Stimulated activated CD4-positive, alpha-beta T cell treated with anti-CD3 and anti-CD28 coated beads, Interleukin-12 subunit alpha, Interleukin-12 subunit beta, amount 100 ng/mL, for 24 hours (primary cell): ENCODE measurements at places on chromosomes 7 and 10.

GRCh38 chr10:90751107-90751997 lies 106.5 kb downstream of the HTR7 start:
- peak; percentile 5 for DNase-seq

GRCh38 chr7:85065306-85065705 lies 121.5 kb downstream of the SEMA3D start:
- no peak for DNase-seq

- no peak for DNase-seq
Observed at GRCh38 chr7:191105-191980, 1.0 kb upstream of the FAM20C start.

DNA sequence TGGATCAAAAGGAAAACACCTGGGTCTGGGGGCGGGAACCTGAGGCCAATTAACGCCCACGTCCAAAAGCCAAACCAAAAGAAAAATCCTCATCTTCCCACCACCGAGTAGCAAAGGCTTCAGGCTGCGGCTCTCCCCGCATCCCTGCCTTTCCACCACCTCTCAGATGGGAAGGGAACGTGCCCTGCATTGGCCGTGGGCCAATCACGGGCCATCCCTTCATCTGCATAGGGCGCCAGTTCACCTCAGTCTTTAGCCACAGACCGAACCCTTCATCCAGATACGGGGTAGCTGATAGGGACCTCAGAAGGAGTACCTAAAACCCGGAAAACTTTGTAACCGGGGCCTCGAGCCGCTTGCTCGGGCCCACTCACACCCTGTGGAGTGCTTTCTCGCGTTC lies 626 bp downstream of the PRPF18 start:
- no peak for DNase-seq

DNA sequence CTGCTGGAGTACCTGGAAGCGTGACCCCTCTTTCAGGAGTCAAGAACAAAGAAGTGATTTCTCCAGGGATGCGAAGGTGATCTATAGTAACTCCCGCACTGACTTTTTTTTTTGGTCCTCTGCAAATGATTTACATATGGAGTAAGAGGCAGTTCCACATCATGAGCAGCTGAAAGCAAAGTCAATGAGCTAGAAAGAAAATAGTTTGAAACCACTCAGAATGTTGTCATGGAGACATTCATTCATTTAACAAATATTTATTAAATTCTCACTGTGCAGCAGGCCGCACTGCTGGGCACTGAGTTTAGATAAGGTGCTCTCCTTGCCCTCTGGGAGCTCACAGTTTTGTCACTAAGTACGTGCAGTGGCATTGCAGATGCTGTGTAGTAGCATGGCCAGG lies 206.7 kb downstream of the CAMK1D start:
- no peak for DNase-seq

DNA sequence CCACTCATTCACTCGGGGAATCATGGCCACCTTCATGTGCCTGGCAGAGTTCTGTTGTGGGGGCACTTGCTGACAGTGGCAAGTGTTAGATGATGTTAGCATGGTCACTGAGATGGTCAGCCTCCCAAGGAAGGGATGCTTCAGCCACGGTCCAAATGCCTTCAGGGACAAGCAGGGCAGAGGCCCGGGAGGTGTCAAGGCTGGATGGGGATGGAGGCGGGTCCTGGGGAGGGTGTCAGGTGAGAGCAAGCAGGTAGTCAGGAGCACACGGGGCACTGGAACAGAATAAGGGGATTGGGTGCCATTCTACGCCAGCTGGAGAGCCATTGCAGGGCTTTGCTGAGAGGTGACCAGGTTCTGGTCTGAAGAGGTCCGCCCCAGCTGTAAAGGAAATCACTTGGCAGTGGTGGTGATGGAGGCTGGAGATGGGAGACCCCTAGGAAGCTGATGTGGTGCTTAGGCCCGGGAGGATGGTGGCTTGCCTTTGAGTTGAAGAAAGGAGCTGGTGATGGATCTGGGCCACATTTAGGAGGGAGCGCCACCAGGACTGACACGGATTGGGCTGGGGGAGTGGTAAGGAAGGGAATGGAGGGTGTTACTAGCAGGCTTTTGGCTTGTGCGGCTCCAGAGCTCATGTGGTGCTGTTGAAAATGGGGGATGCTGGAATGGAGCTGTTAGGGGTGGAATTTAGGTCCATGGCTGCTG lies 24.1 kb downstream of the AGAP3 start:
- no peak for DNase-seq

GRCh38 chr10:130135676-130136225 lies 440 bp upstream of the GLRX3 start:
- DNase-seq: no peak

GRCh38 chr7:43735802-43736603 lies 6.7 kb upstream of the COA1 start:
- DNase-seq: peak; percentile 37

- DNase-seq: no peak
Observed at GRCh38 chr10:16393271-16393858, 43.4 kb upstream of the PTER start.

GRCh38 chr10:72126184-72126871 lies 38.0 kb upstream of the SPOCK2 start:
- no peak for DNase-seq

DNA sequence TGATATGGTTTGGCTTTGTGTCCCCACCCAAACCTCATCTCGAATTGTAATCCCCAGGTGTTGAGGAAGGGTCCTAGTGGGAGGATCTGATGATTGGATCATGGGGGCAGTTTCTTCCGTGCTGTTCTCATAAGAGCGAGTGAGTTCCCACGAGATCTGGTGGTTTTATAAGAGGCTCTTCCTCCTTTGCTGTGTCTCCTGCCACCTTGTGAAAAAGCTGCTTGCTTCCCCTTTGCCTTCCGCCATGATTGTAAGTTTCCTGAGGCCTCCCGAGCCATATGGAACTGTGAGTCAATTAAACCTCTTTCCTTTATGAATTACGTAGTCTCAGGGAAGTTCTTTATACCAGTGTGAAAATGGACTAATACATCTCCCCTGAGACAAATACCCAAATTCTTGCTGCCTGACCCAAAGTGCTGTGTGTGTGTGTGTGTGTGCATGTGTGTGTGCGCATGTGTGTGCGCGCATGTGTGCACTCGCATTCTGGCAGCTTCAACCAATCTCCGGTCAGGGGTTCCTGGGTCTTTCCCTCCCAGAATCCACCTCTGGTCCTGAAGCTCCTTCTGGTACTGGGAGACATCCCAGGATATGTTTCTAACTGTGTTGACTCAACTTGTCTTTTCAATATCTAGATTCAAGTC lies 98.1 kb upstream of the LRRC4 start:
- no peak for DNase-seq

GRCh38 chr7:98996150-98996552 lies 117.8 kb downstream of the TRRAP start:
- no peak for DNase-seq

- no peak for DNase-seq
Observed at GRCh38 chr10:88233870-88234269, 349.2 kb downstream of the RNLS start.

- no peak for DNase-seq
Observed at GRCh38 chr7:137538361-137538762, 194.8 kb upstream of the PTN start.

GRCh38 chr7:28078036-28078901 lies 102.3 kb downstream of the JAZF1 start:
- peak; percentile 39 for DNase-seq

DNA sequence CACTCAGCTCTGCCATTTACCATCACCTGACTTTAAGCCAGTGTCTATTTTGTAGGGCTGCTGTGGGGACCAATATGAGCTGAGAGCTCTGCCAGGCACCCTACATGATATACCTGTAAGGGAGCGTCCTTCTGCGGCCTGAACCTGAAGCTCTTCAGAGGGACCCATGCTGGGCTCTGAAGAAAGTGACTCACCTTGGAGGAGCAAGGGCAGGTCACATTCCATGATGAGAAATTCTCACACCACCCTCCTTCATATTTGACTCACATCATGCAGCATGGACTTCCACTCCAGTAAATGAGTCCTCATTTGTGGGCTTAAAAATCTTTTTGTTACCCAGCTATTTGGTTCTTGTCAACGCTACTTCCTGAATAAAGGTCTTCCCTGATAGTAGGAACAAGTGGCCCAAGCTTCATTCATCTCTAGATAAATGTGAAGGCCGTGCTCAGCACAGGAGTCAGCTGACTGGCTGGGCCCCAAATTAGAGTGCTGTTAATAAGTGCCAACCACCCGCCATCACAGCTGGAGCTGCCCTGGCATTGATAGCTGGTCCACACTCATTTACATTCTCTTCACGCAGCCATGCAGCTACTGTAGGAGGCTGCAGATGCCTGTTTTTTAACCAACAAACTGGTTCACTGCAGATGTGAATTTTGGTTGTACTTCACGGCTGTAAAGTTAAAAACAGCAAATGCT lies 78.4 kb downstream of the RNF216 start:
- DNase-seq: no peak

- DNase-seq: no peak
Observed at GRCh38 chr10:121131426-121132265, 280.5 kb downstream of the WDR11 start.

- no peak for DNase-seq
Observed at GRCh38 chr10:122845783-122846332, at the start of gene CUZD1. Gene CUZD1 (minus strand): TSS chr10:122845857. CDS start chr10:122845843, 14 bp downstream.
